SW 1271 (cell line): ENCODE measurements at places on chromosomes 5 and 9.
A peak's percentile ranks its signal among the peaks of the same experiment; 100 is the strongest.

DNA sequence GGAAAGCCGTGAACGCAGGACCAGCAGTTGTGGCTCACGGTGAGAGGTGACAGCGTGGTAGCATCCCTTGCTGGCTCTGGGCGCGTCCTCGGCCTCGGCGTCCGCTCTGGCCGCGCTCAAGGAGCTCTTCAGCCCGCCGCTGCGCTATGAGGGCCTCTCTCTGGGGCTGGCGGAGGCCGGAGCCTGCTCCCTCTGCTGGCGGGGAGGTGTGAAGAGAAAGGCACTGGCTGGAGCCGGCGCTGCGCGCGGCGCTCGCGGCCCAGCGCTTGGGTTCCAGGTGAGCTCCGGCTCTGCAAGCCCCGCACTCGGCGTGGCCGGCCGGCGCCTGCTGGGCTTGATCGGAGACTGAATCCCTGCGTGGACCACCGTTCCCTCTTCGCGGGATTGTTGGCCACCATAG, 705.6 kb downstream of the SEMA5A start:
- DNase-seq: no peak

DNA sequence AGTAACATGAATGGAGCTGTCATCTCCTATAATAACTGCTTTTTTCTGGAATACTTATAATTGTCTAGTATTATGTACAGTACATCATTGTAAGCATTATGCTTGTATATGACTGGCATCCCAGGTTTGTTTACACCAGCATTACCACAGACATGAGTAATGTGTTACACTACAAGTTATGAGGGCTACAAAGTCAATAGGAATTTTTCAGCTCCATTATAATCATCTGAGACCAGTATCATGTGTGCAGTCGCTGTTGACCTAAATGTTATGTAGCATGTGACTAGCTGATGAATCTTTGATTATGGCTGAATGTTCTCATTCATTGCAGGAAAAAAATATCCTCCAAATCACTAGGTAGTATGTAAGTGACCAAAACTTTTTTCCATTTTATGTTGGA, 2.2 kb downstream of the ZCCHC9 start:
- peak; percentile 18 for DNase-seq

DNA sequence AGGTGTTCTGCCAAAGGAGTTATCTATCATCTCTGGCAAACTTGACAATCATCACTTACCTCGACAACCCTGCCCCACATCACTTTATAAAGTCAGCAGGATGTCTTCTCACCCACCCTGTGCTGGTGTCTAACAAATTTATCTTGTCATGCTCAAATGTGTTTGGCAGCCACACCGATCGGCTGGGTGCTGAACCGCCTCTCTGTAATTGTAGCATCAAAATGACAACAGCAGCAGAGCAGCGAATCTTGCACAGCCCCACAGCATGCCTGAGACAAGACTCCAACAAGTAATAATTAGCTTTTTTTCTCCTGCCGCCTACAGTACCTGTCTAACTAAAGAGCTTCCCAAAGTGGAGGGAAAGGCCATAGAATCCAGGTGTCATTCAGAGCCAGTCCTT, 176.2 kb downstream of the NR3C1 start:
- DNase-seq: no peak

DNA sequence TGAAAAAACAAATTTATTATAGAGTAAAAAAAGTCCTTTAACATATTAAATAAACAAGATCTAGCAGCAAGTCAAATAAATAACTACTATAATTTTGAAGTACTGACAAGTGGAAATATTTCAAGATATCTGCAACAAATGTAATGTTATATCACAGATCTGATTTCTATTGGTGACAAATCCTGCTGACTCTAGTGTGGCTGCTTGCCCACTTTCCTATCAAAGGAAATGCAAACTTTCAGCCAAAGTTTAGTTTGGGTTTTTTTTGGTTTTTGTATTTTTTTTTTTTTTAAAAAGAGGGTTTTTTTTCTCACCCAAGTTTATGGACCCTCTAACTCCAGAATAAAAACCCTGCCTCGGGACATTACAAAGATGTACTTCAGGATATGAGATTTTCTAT, 12.9 kb downstream of the ADRA1B start:
- no peak for DNase-seq

GRCh38 chr5:179345433-179346321, at the start of gene ADAMTS2:
TSS of gene ADAMTS2 (minus strand) at chr5:179345461. CDS start at chr5:179345328, 133 bp downstream.
- no peak for DNase-seq

GRCh38 chr5:176812269-176813259, 2.2 kb downstream of the UNC5A start:
- peak; percentile 57 for DNase-seq

- DNase-seq: no peak
These were observed 789 bp downstream of the SEMA6A start for GRCh38 chr5:116573702-116574366.

DNA sequence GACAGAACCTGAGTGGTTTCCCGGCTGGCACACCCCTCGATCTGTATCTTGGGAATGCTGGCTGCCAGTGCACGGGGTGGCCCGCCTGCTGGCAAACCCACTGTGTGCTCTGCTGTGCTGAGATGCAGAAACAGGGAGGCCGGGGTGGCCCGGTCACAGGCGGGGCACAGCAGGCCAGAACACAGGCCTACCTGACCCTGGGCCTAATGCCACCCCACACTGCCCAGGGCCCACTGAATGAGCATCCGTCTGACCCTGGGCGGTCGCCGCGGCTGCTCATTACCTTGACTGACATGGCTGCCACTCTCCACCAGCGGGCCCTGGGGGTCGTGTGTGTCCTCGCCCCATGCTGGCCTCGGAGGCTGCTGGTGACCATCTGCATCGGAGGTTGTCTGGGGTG, 14.2 kb upstream of the QSOX2 start:
- no peak for DNase-seq

DNA sequence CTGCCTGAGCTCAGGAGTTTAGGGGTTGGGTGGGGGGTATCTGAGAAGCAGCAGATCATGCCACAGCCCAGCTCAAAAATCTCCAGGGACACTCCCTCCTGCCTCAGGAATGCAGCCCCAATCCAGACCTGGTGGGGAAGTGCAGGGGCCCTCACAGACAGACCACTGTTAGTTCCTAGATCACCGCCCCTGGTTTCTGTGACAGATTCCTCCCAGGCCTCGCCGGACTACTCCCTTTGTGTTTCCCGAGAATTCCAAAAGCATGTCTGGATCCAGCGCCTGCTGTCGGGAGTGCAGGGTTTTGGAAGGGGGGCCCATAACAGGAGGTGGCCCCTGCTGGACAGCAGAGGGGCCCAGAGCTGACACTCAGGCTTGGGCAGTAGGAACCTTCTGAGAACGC, 74.5 kb downstream of the CTSL start:
- no peak for DNase-seq

DNA sequence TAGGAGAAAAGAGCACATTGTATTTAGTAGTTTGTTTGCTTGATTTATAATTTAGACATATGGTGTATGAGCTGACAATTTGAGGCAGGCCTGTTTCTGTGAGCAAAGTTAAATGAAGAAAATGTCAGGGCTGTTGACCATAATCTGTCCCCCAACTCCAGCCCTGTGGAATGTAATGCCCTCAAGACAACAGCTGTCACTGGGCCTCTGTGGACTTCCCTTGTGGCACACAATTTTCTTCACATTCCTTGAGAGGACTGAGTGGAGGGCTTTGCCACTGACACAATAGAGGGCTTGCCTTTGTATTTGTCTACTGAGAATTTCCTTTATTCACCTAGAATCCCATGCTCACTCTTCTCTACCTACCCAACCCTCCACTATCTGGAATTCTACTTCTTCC, 141.2 kb upstream of the CD180 start:
- DNase-seq: no peak

DNA sequence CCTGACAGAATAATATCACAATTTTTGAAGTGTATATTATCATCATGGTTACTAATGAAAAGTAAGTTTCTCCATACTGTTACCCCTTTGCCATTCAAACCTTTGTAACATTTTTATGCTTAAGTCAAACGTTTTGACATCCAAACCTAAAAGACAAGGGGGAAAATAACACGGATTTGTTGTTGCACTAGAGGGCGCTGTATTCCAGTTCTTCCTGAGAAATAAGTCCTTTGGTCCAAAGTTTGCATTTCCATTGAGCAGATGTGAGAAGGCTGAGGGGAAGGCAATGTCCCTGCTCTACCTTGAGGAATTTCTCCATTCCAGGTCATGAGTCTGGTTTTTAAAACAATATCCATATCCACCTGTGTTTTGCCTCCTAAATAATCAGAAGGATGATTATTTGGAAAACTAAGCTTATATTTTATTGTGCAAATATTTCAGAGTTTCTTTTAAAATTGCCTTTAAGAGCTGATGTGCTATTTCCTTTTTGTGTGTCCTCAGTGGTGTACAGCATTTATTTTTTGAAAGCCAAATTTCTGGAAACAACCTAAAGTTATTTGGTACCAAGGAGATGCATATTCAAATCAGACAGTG, 9.7 kb downstream of the LECT2 start:
- DNase-seq: peak; percentile 47

GRCh38 chr9:119959846-119960545, 590.8 kb upstream of the BRINP1 start:
- DNase-seq: no peak

DNA sequence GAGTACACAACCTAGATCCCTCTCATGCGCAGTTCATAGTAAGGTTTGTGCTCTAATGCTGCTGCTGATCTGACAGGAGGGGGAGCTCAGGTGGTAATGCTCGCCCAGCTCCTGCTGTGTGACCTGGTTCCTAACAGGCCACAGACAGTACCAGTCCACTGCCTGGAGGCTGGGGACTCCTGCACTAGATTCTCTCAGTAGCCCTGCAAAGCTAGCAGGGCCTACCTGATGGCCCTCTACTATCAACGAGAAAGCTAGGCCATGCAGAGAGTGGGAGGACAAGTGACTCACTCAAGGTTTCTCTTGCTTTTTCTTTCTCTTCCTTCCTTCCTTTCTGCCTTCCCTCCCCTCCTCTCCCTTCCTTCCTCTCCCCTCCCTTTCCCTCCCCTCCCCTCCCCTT, 55.1 kb upstream of the TEX48 start:
- DNase-seq: no peak

- no peak for DNase-seq
These were observed 148.8 kb downstream of the GADD45G start for GRCh38 chr9:89753472-89754055.

DNA sequence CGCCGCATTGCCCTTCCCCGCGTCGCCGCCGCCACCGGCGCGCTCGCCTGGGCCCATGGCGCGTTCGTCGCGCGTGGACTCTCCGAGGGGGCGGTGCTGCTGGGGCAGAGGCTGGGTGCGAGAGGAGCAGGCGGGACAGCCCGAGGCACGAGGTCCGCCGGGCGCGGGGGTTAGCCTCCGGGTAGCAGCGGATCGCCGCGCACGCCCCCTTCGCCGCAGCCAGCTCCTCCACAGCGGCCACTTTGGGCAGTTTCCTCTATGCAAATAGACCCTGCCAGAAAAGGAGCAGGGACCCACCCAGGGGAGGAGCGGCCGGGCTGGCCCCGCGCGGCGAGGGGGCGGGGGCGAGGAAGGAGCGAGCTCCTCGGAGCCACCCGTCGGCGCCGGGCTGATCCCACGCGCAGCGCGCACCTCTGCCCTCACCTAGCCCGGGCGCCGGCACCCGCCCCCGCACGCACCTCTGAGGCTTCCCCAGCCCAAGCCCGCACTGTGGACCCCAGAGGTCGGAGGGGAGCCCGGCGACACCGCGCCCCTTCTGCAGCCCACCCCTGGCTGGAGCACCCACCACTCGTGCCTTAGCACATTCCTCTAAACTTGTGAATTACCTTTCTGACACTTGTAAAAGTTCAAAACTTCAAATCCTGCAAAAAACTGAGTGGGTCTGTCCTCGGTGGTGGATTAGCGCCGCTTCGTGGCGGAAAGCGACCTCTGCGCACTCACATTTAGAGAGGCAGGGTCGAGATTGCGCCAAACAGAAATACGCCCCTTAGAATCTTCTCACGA, at the start of gene COL23A1:
Gene COL23A1, minus strand, starts transcription at position 253 of the 783 bp plus-strand sequence.
- DNase-seq: no peak

DNA sequence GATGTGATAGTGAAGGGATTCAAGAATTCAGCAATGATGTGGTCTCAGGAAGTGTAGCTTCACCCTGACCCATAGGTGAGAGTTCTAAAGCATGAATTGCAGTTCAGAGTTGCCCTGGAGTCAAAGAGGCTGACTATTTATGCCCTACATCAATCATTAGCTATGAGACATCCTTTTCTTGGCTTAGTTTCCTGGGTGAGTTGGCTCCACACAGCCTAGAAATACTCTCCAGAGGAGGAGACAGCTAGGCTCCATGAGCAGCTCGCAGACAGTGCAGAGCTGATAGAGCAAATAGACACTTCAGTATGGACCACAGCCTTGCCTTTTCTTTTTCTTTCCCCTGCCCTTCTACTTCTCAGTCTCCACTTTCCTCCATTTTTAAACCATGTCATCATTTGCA, 1651.8 kb downstream of the MAT2B start:
- DNase-seq: no peak

GRCh38 chr5:170751631-170752030, 31.9 kb upstream of the GABRP start:
- DNase-seq: no peak

GRCh38 chr9:83006378-83006777, 56.6 kb downstream of the RASEF start:
- DNase-seq: no peak

GRCh38 chr9:13990994-13991393, 322.9 kb downstream of the NFIB start:
- DNase-seq: no peak

DNA sequence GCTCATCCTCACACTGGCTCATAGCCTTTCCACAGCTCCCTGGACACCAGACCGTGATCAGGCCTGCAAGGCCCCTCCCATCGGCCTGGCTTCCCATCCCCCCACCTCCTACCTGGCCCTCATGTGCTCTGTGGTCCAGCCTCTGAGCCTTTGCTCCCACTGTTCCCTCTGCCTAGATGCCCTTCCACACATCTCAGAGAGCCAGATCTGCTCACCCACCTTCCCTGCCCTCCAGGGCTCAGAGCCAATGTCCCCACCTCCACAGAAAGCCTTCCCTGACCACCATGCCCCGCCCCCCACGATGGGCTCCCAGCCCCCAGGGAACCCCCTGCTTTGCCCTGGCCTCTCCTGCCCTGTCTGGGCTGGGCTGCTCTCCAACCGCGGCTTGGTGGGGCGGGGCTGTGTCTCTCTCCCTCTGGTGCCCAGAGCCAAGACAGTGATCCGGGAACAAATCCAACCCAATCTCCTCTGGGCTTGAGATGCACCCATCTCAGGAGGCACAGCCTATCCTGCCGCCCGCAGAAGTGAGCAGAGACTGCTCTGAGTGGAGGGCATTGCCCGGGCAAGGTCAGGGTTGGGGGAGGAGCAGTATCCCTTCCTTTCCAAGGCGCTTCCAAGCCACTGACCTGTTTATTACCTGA, 1.6 kb downstream of the NINJ1 start:
- DNase-seq: no peak

- peak; percentile 88 for DNase-seq
These were observed 531.6 kb upstream of the CLINT1 start for GRCh38 chr5:158390577-158390976.

- DNase-seq: no peak
These were observed 29.3 kb downstream of the DOCK2 start for GRCh38 chr5:169666365-169666764.

- peak; percentile 82 for DNase-seq
These were observed 341.4 kb downstream of the DIRAS2 start for GRCh38 chr9:90301277-90301653.

GRCh38 chr5:65867542-65868195, 58.7 kb upstream of the ERBIN start:
- no peak for DNase-seq
